ENCODE measurements at places on chromosomes 3 and 15. TPM values are rescaled to one million over a fixed set of nuclear protein-coding genes. Genes with fewer than 3 reads are reported as not detected.

- no peak overlapping the region for H3K27ac ChIP-seq
- no peaks in the 10 kb centered on the region for H3K4me1 ChIP-seq
- no peak for DNase-seq
- H3K4me3 ChIP-seq: no peak overlapping the region
- H3K36me3 ChIP-seq: no peaks in the 10 kb centered on the region
Observed at GRCh38 chr3:158703566-158703965, 28.7 kb downstream of the RARRES1 start.

DNA sequence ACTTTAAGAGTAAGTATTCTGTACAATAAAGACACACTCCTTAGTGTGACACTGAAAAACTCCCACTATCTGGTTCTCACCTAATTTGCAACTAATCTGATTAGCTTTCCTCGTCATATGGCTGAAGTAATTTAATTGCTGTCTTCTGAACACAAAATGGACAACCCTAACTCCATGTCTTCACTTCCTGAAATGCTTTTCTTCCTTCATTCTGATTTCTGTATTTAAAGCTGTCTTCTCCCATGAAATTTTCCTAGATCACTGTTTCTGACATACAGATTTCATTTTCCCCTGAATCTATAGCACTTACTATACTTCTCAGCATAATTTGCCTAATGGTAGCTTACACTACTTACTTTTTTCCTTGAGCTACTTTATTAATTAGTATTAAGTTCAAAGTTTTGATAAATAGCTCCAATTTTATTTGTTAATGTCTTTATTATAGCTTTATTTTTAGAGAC, 6.3 kb downstream of the CCPG1 start:
- H3K36me3 ChIP-seq: no peaks in the 10 kb centered on the region
- peaks cover 29% of the 10 kb centered on the region for H3K4me1 ChIP-seq
- DNase-seq: no peak

- H3K4me1 ChIP-seq: no peaks in the 10 kb centered on the region
- H3K36me3 ChIP-seq: no peaks in the 10 kb centered on the region
- no peak for DNase-seq
- H3K27ac ChIP-seq: no peak overlapping the region
- H3K4me3 ChIP-seq: no peak overlapping the region
Observed at GRCh38 chr3:38731522-38731921, 82.0 kb upstream of the SCN5A start.

GRCh38 chr3:61442696-61443095, 118.7 kb upstream of the PTPRG start:
- H3K27ac ChIP-seq: no peak overlapping the region
- DNase-seq: no peak
- H3K4me1 ChIP-seq: no peaks in the 10 kb centered on the region
- H3K4me3 ChIP-seq: no peak overlapping the region
- no peaks in the 10 kb centered on the region for H3K27me3 ChIP-seq
- no peaks in the 10 kb centered on the region for H3K36me3 ChIP-seq

DNA sequence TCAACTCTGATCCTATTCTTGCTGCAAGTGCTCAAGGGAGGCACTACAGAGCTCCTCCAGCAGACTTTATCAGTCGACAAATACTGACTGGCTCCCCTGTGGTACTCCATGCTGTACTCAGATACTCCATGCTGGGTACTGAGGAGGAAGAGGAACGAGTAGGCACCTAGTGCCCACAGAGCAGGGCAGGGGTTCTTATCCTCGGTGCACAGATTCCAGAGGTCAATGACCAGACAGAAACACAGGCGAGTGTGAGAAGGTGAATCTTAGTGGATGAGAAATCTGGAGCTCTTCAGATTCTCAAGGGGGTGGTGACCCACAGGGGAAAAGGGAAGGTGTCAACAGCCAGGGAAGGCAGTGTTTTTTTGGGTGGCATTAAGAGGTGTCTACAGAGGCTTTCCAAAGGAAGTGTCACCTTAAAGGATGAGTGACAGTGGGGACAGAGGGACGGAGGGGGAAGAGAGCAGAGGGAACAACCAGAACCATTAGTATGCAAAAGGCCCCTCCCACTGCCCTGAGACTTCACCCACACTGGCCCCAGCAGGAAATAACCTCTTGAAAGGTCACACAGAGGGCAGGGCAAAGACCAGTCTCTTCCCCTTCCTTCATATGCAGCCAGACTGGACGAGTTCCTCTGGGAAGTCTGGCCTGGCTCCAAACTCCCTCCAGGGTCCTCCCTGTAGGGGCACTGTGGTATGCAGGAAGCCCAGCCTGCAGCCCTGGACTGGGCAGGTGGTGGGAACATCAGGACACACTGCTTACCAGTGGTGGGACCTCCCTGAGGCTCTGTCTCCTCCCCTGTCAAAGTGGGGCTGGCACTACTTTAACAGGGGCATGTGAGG, 27.5 kb downstream of the CCDC12 start:
- no peaks in the 10 kb centered on the region for H3K36me3 ChIP-seq
- no peak overlapping the region for H3K4me3 ChIP-seq
- H3K27ac ChIP-seq: peak overlapping the region; percentile 85
- peak; percentile 69 for DNase-seq
- peaks cover 90% of the 10 kb centered on the region for H3K4me1 ChIP-seq
- H3K27me3 ChIP-seq: no peaks in the 10 kb centered on the region

DNA sequence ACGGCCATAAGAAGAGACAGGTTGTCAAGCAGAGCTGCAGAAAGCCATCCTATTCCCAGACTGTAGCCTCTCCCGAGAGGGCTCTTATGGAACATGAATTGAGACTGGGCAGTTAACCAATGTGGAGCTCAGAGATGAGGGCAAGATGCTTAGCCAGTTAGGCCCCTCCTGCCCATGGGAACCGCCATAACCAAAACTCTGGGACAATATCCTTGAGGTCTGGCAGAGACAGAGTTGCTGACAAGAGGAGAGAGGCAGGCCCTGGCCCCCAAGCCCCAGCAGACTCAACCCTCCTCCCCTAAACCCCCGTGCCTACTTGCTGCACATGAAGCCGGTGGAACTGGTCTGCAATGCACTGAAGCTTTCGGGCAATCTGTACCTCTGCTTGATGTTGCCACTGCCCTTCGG, 4.8 kb downstream of the BMF start:
- DNase-seq: no peak
- H3K27ac ChIP-seq: peak overlapping the region; percentile 91
- H3K4me3 ChIP-seq: no peak overlapping the region
- no peaks in the 10 kb centered on the region for H3K36me3 ChIP-seq
- peaks cover 75% of the 10 kb centered on the region for H3K4me1 ChIP-seq

The PLS1 gene
- total RNA-seq: 48.7 TPM

DNA sequence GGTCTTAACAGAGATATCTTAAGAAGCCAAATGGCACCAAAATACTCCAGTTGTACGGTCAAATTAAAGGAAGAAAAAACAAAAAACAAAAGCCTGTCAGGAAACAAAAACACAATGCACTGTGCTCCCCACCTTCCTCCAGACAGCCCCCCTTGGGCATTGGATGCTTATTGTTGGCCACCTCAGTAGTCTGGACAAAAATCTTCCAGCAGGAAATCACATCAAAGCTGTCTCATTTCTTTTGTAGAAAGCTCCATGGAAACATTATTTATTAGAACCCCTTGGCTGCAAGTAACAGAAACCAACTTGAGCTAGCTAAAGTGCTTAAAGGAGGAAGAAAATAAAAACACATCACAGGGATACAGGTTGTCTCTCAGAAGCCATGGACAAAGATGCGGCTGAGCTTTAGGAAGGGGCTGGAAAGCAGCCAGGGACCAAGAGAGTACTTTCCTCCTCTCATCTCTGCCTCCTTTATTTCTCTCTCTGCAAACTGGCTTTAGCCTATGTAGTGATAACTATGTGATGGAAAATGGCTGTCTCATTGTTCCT, 651.5 kb upstream of the ADAMTS9 start:
- H3K36me3 ChIP-seq: no peaks in the 10 kb centered on the region
- H3K4me1 ChIP-seq: no peaks in the 10 kb centered on the region
- no peaks in the 10 kb centered on the region for H3K27me3 ChIP-seq
- no peak for DNase-seq

- H3K4me1 ChIP-seq: no peaks in the 10 kb centered on the region
- peak within 1 kb of the TSS; percentile 92 for H3K27ac ChIP-seq
- peak; percentile 95 for DNase-seq
Observed at GRCh38 chr3:127672429-127673190, at the start of gene ABTB1. TSS of gene ABTB1 (plus strand) at chr3:127672952. CDS start at chr3:127673026, 74 bp downstream.

DNA sequence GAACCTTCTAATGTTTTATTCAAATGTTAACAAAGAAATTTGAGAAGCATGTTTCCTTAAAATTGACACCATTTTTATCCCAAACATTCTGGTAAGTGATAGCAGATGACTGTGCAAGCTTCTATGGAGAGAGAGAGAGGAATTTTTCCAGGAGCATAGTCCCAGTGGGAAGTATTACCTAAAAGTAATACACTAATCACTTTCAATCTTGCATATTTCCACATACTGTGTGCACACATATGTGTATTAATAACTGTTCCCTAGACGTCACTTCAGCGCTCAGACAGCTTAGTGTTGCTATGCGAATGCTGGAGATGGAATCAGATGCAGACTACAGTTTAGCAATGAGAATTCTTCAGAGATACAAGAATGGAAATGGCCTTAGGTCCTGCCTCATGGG, 424.3 kb upstream of the TPRG1 start:
- H3K27me3 ChIP-seq: no peaks in the 10 kb centered on the region
- H3K4me1 ChIP-seq: no peaks in the 10 kb centered on the region
- H3K36me3 ChIP-seq: no peaks in the 10 kb centered on the region
- no peak overlapping the region for H3K27ac ChIP-seq

- H3K27me3 ChIP-seq: no peaks in the 10 kb centered on the region
- DNase-seq: no peak
- H3K4me3 ChIP-seq: no peak overlapping the region
- H3K4me1 ChIP-seq: no peaks in the 10 kb centered on the region
- no peaks in the 10 kb centered on the region for H3K36me3 ChIP-seq
Observed at GRCh38 chr3:99842826-99843589, 25.3 kb downstream of the CMSS1 start.

GRCh38 chr15:67003586-67003985, 61.8 kb upstream of the SMAD3 start:
- H3K36me3 ChIP-seq: no peaks in the 10 kb centered on the region
- no peak for DNase-seq
- H3K4me3 ChIP-seq: no peak overlapping the region
- H3K27ac ChIP-seq: no peak overlapping the region
- no peaks in the 10 kb centered on the region for H3K4me1 ChIP-seq

The CALML4 gene
- total RNA-seq: 113 TPM
